Astrocyte of the spinal cord (primary cell): ENCODE measurements at places on chromosomes 12 and 14.

DNA sequence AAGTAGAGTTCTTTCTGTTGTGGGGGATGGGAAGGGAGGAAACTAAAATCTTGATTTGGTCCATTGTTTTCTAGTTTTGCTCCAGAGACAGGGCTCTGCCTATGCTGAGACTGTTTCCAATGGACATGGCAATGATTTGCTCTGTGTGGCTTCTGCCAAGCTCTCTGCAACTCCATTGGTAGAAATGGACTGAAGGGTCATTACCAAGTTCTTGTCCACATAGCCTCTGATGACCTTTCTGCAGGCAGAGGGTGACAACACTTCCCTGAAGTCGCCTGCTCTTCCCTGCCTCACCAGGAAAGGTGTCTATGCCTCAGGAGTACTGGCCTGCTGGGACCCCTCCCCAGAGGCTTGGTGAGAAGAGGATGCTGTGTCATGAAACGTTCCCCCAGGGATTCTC, 39.5 kb upstream of the NOS1 start:
- no peak for DNase-seq

- peak; percentile 62 for DNase-seq
These were observed 43.4 kb downstream of the RNF34 start for GRCh38 chr12:121443193-121443870.

DNA sequence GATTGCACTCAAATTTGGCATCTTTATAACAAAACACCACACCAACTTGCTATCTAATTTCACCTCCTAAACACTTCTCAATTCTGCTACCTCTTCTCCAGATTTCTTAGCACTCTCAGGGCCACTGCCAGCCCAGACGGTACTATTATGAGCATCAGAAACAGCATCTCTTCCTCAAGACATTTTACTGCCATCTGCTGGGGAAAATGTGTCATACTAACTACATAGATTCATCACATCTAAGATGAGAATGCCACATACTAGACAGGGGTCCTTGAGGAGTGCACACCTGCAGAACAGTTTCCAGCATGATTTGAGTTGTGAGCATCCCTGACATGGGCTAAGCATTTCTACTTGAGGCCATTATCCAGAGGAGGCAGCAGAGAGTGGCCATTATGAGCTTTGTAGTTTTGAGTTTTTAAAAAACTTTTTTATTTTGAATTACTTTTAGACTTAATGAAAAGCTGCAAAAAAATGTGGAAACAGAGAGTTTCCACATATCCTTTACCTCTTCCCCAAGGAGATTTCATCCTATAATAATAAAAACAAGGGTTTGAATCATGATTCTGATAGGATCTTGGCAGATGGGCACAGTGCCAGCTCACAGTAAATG, 15.1 kb upstream of the GRIP1 start:
- peak; percentile 76 for DNase-seq

DNA sequence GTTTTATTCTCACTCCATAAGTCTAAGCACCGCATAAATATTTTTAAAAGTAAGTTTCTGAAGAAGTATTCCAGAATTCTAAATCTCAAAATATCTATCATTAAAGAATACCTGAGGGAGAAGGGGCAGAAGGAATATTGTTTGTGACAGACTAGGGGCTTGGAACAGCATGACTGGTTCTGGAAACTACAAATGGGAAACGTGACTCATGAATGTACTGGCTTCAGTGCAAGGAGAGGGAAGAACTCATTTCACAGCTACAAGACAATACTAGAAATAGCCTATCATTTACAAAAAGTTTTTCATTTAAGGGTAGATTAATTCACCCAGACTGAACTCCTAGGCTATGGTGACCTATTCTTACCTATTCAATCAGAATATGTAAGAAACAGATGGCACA, 121.3 kb downstream of the SLC25A21 start:
- peak; percentile 37 for DNase-seq

DNA sequence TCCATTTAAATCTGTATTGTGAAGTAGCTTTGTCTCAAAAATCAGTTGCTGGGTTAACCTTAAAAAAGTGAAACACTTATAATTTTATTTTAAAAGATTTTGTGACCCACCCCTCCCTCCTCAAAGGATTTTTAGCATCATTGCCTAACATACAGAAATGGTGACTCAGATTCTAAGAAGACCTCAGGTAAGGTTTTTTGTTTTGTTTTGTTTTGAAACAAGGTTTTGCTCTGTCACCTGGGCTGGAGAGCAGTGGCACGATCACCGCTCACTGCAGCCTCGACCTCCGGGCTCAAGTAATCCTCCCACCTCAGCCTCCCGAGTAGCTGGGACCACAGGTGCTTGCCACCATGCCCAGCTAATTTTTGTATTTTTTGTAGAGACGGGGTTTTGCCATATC, 74.2 kb downstream of the GNS start:
- DNase-seq: no peak

GRCh38 chr12:58925111-58925611, 4.9 kb upstream of the LRIG3 start:
- no peak for DNase-seq

DNA sequence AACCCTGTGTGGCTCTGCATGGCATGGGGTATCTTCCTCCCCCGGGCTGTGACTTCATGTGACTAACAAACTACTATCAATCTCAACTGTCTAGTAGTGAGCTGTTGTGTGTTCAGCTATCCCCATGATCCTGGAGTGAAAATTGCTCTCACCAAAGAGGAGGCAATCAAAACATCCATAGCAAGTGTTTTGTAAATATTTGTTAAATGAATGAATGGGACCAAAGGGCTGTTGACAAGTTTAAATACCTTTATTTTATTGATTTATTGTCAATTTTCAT, 138.1 kb upstream of the CPM start:
- no peak for DNase-seq

DNA sequence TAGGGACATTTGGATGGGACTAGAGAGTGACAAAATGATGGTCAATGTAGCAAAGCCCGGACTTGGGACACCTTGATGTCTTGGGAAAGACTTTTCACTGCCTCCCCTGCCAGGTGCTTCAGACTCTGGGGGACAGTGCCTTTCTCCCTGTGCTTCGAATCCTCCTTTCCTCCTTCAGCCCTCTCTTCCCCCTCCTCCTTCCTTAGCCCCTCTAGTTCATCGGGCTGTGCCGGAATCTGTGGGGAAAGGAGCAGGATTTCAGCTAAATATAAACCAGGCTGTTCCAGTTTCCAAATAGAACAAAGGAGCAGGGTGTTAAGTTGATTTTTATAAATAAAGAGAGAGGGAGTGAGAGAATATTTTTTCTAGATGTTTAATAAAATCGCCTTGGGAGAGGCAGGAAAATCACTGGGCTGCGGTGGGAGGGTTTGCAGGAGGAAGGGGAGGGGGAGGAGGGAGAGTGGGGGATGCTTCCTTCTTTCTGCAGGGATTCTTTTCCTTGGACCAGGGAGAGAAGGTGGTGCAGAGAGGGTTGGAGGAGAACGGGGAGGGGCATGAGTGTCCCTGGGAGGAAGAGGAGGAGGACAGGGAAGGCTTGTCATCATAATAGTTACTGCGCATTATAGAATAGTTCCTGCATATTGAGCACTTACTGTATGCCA, 21.3 kb upstream of the CABP1 start:
- no peak for DNase-seq

GRCh38 chr12:129103231-129103630, 250.0 kb downstream of the GLT1D1 start:
- no peak for DNase-seq

DNA sequence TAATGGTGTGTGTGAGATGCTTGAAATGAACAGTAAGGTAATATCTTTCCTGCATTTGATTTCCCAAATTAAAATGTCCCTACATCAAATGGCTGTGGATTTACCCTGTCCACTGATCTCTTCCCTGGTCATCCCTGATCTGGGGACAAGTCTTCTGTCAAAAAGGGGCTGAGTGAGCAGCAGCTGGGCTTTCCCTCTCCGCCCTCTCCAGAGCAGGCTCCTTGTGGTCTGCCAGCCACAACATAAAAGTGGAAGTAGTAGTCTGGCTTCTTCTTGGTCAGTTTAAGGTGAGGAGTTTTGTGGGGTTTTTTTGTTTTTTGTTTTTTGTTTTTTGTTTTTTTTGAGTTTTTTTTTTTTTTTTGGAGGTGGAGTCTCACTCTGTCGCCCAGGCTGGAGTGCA, 25.2 kb upstream of the PLXNC1 start:
- DNase-seq: no peak

- DNase-seq: no peak
These were observed 2.3 kb downstream of the FOXA1 start for GRCh38 chr14:37592482-37593408.

DNA sequence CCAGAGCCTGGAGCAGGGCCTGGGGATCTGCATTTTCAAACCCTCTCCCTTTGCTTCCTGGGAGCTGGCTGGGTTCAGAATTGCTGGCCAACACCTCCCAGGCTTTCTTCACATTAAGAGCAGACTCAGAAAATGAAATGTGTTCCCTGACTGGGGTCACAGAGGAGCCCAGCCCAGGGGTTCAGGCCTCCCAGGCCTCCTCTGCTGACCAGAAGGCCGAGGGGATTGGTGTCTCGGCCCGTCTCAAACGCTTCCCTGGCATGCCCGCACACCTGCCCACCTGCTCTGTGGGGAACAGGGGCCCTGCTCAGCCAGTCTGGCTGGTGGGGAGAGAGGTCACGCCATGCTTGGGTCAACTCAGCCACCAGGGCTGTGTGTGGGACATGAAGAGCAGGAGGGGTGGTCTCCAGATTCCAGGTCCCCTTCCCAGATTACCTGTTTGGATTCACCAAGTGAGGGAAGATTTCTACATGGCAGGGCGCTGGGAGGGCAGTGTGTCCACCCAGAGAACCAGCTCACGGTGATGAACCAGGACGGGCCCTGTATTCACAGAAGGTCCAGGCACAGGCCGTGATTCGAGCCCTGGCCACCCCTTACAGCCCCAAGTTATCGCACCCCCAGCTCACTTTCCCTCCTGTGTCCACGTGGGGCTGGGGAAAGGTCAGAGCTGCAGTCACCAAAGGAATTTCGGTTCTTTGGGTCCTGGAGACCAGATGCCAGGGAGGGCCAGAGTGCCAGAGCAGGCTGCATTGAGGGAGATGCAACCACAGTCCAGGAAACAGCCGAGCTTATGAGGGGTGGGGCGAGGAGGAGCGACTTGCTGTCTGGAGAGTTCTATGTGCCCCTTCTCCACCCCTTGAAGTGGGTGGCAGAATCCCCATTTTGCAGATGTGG, 55.2 kb upstream of the RIN3 start:
- DNase-seq: no peak

DNA sequence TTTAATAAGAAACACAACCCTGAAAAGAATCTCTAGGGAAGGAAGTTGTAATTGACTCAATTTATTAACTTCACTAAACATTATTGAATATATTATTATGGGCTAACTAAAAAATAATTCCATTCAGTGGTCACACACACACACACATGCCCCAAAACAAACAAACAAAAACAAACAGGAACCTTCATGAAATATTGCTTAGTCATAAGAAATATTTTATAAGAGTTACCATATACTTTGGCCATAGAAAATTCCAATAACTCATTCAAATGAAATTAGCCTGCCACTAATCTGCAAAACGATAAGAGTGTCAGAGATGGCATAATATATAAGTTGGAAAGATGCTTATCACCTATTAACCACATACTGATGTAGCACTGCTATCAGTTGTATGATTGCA, 268.4 kb upstream of the AMIGO2 start:
- DNase-seq: no peak

GRCh38 chr14:22163051-22163450, 426.0 kb downstream of the DAD1 start:
- DNase-seq: peak; percentile 40

DNA sequence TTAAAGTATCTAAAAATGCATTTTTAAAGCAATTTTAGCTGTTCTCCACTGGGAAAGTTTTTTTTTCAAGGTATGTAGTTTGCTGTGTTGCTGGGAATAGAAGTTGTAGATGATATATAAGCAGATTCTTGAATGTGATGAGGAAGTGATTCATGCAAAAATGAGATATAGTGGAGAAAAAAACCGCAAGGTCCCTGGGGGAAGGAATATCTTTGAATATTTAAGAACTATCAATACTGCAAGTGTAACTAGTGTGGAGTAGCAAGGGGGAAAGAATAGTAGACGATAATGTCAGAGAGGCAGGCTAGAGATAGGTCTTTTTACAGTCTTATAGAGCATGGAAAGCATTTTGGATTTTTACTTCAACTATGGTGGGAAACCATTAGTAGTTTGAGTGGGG, 42.5 kb downstream of the PTCSC3 start:
- no peak for DNase-seq

DNA sequence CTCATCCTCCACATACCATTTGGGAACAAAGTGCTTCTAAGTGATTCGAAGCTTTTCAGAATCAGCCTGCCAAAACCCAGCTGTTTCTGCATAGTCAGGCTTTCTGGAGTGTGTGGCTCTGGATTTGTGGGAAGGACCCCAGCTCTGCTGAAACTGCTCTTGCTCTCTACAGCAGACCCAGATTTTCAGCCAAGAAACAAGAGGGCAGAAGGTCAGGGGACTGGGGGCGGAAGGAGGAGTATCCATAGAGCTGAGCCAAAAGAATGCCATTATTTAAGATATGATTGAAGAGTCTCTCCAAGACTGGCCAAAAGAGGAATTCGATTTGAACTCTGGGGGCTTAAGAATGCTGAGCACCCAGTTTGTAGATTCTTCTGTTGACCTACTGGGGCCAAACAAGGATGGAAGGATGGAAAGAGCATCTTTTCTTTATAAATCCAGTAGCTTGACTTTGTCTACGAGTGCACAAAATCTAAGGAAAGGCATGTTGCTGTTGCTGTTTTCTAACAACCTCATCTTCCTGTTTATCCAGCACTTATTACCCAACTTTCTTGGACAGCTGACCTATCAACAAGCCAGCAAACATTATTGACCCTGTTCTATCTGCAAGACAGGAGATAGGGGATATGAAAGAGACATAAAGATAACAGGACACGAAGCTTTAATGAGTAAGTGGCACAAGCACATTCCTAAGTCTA, 29.2 kb downstream of the FBLN5 start:
- DNase-seq: no peak

- no peak for DNase-seq
These were observed at the start of gene RIMBP2 for GRCh38 chr12:130715998-130716968. RIMBP2 (minus strand) TSS chr12:130716299; CDS start chr12:130479013, 237,286 bp downstream.

DNA sequence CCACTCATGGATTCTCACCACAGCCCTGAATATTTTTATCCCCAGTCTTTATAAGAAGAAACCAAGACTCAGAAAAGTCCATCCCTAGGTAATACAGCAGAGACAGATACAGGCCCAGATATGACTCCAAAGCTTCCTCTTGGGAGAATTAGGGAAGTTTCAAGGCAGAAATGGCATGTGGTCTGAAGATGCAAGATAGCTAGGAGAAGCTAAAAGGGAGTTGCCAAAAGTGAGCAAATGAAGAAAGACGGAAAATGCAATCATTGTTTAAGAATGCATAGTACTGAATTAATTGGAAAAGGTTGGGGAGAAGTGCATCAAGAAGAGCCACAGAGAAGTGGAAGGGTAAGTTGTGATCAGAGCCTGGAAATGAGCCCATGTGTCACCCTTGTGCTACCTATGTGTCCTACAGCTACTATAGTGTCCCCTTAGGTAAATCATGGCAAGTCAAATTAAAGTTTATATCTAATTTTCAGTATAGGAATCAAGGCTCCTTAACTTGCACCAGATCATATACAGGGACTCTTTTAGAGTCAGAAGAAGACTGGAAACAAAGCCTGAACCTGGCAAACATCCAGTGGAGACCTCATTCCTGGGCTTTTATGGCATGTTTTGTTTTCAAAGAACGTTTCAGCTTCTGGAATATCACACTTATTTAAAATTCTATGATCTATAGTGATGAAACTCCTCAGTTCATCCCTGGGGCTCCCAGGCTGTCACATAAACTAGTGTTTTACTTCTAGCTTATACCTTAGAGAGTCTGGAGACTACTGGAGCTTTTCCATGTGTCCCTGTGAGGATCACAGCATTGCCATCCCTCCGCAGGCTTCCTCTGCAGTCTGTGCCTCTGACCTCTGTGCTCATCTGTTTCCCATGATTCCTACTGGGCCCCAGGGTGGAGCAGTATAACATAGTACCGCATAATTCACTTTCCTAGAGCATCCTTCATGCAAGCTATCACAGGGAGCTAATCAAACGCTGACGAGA, 189.0 kb upstream of the CDKN3 start:
- DNase-seq: peak; percentile 33
